ENCODE measurements at places on chromosomes 4 and X. TPM values are rescaled to one million over a fixed set of nuclear protein-coding genes. Genes with fewer than 3 reads are reported as not detected.

The EXOC1L gene
- not detected for total RNA-seq

The TRIM75 gene
- total RNA-seq = not detected

- no peak for DNase-seq
Measured at GRCh38 chr4:55124322-55125076, 896 bp downstream of the KDR start.

DNA sequence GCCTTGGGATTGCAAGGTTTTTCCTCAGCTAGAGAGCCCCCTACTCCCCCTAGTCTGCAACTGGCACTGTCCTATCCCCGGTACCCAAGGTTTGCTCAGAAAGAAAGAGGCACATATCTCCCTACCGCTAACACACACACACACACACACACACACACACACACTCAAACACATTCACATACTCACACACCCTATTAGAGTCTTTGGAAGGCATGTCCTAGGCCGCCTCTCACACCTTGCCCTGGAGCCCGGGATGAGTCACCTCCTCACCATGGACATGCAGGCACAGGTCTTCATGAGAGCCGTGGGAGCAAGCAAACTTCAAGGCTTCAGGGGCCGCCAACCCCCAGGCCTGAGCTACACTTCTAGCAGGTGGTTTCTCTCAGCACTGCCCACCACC is 49.2 kb downstream of the PJA1 start:
- no peak for DNase-seq

DNA sequence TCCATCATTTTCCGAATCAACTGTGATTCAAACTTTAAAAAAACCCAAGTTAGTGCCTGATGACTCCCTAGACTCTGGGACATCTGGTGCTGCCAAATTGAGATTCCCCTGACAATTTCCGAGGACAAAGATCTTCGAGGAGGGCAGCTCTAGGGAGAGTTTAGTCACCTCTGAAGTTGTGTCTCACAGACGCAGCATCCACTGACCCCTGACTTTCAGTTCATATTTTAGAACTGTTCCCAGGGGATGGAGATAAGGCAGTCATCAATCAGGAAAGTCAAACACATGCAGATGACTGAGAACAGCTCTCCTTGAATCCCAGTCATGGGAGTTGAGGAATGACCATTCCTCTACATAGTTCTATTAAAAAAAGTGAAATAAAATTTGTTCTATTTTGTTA is 643.9 kb downstream of the TRIML1 start:
- DNase-seq = no peak

DNA sequence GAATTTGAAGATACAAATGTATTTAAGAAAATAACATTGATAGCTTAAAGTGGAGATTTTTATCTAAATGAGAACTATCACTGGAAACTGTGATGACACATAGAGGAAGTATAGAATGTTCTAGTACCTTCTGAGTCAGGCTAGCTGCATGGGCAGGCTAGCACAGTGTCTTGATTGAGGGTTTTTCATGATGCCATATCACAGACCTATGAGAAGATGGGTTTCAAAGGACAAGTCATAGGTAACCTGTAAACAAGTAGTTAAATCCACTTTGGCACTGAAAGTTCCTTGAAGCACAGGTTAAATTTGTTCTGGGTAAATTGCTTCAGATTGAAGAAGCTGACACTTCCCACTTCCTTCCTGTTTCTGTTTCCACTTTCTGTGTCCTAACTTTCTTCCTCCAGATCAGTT is 48.2 kb upstream of the CDKN2AIP start:
- DNase-seq = no peak
